ENCODE measurements at places on chromosomes 1 and 21.

GRCh38 chr1:1032424-1032823 is 12.5 kb downstream of the AGRN start:
- DNase-seq: no peak

- peak; percentile 27 for DNase-seq
Observed at GRCh38 chr1:153352523-153352922, 3.9 kb upstream of the PGLYRP4 start.

DNA sequence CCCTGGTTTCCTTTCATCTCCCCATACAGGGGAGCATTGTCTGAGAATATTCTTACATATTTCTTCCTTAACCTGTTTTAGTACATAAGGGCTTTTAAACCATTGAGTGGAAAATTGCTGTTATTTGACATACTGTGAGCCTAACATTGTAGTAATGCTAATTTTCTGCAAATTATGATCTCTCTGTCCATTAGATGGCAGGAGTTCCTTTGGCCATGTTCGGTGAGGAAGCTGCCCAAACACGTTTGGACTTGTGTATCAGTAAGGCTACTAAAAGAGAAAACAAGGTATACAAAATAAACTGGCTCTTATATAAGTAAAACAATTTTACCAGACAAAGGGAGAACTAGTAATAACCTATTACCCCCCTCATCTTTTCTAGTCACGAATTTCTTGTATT is 29.2 kb downstream of the CDC7 start:
- DNase-seq: no peak

GRCh38 chr21:16145479-16145878 is 415.7 kb downstream of the USP25 start:
- no peak for DNase-seq

DNA sequence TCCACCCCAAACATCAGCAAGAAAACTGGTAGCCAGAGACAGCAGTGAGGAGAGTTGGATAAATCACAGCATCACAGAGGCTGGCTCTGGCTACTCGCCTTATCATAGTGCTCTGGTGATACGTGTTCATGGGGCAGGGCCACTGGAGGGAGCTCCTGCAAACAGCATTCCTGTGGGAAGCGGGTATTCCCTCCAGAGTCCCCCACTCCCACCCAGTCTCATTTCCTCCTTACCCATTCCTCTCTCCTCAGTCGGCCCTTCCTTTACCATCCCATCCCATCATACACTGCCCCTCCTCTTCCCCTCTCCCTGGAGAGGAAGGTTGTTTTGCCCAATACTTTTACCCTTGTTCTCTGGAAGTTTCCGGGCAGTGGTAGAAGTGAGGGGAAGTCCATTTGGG is 7.1 kb downstream of the NHLH2 start:
- DNase-seq: no peak

DNA sequence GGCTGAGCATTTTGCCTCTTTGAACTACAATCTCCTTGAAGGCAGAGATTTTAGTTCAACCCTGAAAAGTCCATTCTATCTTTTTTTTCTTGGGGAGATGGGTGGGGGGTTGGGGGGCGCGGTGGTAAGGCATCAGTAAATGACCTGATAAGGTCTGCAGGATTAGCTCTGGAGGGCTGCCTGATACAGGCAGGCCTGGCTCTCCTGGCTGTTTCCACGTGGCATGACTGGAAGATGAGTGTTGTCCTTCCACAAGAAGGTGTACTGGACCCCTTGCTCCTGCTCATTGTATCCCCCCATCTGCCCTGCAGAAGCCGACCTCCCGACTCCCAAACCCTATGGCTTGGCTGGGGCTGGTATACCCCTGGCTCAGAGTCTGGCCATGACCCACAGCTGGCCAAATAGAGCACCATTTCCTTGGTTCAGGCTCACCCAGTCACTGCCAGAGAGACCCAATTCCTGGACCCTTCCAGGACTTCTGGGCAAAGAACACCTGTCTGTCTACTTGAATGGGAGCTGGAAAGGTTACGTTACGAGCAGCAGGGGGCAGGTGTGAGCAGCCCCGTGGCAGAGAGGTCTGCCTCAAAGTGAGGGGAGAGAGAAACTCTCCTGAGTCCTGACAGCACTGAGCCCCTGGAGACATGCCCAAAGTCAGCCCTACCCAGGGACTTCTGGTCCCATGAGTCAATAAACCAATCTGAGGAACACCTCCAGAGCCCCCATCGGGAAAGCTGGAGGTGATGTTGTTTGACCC is 17.0 kb downstream of the DHRS3 start:
- peak; percentile 36 for DNase-seq

DNA sequence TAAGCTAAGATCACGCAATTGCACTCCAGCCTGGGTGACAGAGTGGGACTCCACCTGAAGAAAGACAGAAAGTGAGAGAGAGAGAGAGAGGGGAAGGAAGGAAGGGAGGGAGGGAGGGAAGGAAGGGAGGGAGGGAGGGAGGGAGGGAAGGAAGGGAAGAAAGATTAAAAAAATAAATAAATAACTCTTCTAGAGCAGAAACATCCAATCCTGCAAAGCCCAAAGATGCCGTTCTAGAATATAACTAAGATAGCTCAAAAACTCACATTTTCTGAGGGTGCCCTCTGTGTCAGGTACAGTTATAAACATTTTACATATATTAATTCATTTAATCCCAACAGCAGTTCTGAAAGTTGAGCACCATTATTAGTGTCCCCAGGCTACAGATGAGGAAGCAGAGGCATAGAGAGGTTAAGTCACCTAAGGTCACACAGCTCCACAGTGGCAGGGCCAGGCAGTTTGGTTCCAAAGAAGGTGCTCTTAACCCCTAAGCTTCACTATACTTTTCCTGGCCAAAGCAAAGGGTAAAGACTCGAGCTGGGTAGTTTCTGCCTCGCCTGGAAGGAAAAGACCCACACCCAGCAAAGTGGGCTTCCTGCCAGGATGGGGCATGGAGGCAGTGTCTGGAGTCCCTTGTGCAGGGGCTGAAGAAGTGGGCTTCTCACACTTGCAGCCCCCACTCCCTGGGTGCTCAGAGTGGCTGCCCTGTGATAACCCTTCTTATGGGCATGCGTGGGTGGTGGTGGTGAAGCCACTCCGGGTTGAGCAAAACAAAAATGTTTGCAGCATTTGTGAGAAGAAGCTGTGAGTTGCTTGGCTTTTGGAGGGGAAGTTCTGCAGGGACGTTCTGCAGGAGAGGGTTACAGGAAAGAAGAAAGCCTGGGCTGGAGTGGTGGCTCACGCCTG is 7.9 kb upstream of the PIK3CD start:
- no peak for DNase-seq

- DNase-seq: no peak
Observed at GRCh38 chr1:21383785-21384401, 56.0 kb upstream of the NBPF3 start.

DNA sequence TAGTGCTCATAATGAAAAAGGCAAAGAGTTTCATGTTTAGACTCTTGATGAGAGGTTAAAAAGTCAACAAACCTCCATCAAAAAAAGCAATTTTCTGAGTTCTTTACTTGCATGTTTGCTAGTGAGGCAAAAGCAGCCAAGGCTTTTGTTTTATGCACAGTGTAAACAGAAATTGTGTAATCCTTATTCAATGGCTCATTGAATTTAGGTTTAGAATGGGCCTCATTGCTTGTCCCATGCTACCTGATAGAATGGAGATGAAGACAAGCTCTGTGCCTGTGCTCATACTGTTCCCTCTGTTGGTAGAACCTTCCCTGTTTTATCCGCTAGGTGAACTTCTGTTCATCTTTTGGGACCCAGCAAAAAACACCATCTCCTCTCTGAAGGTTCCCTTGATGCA is 10.0 kb upstream of the LRRC8D start:
- no peak for DNase-seq

- no peak for DNase-seq
Observed at GRCh38 chr21:44329086-44329889, 9.9 kb downstream of the CFAP410 start.

GRCh38 chr1:166947398-166948043 is 27.8 kb downstream of the ILDR2 start:
- no peak for DNase-seq

DNA sequence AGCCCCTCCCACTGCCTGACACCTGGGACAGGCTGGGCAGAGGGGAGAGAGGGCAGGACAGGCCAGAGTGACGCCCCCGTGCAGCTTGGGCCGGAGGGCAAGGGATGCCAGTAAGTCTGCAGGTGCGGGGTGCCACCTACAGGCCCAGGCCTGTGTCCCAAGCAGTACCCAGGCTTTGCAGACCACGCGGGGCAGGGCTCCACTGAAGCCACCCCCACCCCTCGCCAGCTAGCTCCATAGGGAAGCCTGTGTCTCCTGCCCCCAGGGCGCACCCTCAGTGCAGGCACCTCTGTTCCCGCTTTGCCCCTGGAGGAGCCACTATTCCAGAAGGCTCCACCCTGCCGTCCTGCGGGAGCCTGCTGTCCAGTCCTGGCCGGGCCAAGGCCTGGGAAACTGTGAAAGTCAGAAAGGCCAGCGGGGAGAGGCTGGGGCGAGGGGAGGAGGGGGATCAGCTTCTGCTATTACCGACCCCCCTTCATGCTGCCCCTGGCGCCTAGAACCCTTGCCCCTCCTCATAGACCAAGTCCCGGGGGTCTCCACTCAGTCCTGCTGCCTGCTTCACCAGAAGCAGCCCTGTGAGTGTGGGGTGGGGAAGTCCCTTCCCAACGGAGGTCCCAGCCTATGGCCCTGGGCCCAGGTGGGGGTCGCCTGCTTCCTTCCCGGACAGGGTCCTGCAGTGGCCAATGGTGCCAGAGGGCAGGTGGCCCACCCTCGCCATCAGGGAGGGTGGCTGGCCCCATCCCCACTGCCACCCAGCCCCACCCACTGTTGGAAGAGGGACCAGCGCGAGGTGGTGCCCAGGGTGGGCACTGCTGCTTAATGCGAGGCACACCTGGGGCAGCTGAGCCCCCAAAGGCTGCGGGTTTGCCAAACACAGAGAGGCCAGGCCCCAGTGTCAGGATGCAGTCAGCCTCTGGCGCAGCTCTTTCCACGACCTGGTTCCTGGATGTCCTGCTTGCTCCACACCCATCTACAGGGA is 54.4 kb downstream of the KCNAB2 start:
- no peak for DNase-seq

DNA sequence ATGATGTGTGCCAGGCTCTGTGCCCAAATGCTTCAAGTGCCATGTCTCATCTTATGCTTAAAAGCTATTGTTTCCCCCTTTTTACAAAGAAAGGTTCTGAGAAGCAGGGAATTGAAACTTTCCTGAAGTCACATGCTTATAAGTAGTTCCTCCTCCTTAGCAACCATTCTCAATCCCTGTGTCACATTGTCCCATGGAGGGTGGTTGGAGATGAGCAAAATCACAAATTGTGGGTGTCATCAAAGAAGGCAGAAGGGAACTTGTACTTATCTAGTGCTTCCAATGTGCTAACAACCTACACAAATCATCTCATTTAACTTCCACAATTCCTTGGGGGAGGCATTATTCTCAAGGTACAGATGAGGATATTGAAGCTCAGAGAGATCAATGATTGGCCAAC is 10.1 kb upstream of the ERICH3 start:
- no peak for DNase-seq

- no peak for DNase-seq
Observed at GRCh38 chr1:227035316-227035715, 95.2 kb downstream of the COQ8A start.

DNA sequence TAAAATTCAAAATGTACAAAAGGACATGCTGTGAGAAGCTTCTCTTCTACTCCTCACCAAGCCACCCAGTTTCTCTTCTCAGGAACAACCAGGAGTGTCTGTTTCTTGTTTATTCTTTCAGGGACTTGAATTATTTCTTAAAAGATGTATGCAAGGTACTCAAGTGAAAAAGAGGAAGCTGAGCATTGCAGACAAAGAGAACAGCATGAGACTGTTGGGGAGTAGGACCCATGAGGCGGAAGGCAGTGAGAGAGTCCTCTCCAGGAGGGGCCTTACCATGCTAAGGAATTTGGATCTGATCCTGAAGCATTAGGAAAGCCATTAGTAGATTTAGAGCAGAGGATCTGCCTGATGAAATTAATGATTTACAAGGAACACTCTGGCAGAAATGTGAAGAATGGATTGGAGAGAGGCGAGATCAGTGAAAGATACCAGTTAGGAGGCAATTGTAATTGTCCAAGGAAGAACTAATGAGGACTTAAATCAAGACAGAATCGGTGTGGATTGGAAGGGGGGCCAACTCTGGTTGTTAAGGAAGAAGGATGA is 14.7 kb upstream of the SSX2IP start:
- DNase-seq: no peak

DNA sequence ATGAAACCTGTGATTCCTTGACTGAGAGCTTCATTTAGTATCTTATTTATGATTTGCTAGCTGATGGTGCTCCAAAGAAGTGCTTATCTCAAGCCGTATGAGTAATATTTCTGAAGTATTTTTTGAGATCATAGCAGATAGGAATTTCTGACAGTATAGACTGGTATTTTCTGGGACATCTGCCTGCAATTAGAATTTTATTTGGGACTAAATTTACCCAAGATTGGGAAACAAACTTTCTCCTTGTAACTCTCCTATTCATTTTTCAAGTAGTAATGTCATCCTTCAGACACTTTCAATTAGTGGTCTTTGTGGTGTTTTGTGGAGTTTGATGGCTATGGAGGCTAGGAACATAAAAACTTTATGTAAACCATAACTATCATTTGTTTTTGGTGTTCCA is 597.2 kb upstream of the ZP4 start:
- DNase-seq: no peak

- no peak for DNase-seq
Observed at GRCh38 chr1:183480971-183481441, 8.7 kb downstream of the SMG7 start.

GRCh38 chr1:9728451-9729295 is 77.1 kb downstream of the PIK3CD start:
- DNase-seq: peak; percentile 71

- no peak for DNase-seq
Observed at GRCh38 chr21:36349315-36349714, 29.3 kb downstream of the MORC3 start.

- no peak for DNase-seq
Observed at GRCh38 chr21:41636636-41637630, 129.0 kb upstream of the TMPRSS2 start.

DNA sequence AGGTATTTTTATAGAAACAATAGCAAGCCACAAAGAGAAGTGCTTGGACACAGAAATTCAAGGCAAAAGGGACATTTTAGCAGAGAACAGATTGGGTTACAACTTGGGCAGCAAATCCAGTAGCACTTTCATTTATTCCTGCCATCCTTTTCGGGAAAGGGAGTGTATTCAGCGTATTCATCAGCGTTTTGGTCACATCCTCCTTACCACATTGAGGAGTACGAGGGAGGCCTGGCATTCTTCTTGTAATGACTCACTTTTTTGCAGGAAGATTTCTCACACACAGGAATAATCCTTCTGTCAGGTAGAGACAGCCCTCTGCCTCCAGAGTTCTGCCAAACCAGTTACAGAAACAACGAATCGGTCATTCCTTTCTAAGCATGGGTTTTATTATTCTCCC is 18.1 kb upstream of the FAM78B start:
- DNase-seq: no peak

DNA sequence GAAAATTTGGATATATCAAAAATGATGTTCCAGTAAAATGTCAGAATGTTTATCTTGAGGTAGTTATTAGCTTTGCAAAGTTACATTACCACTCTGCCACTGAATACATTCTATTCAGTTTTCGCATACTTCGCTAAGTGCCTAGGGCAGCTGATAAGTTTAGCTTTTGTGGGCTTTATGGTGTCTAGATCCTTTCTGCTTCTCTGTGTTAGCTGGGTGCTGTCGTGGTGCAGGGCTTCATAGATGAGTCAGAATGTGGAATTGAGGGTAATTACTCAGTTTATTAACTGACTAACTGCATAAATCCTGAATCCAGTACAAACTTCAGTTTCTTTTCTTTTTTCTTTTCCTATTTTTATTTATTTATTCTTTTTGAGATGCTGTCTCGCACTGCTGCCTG is 21.5 kb downstream of the NCAM2 start:
- no peak for DNase-seq

- DNase-seq: peak; percentile 77
Observed at GRCh38 chr1:230104395-230105244, 37.6 kb downstream of the GALNT2 start.

All from stimulated activated CD8-positive, alpha-beta memory T cell treated with anti-CD3 and anti-CD28 coated beads, Interleukin-2, amount 100 ng/mL, for 48 hours (primary cell).